ENCODE measurements at places on chromosomes 1 and 21.

DNA sequence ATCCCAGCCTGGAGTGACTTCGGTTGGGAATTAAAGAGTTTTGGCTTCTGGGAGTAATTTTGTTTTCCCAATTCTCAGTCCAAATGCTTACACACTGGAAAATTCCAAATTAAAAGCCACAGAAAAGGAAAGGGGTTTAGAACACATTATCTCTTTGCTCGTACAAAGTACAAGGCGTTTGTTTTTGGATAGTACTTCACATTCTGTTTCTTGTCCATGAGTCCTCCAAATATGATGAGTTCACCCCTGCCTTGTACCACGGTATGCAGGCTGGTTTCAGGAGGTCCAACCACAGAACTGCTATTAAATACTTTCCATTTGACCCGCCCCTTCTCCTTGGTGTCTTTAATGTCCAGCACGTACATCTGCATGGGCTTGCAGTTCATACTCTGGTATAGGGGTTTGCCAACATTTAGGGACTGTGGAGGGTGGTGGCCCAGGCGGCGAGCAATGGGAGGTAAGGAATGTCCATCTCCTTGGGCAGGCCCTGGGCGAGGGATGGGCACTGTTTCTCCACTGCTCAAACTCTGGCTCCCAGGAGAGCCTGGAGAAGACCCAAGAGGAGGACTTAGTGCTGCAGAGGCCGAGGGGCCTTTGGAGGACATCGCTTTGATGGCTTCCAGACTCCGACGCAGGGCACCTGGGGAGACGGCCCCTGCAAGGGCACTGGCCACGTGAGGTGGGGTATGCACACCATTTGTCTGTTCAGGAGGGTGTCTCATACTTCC, 13.7 kb upstream of the CPLANE2 start:
- no peak for DNase-seq

- DNase-seq: no peak
Observed at GRCh38 chr1:31105646-31106045, 40.1 kb upstream of the PUM1 start.

DNA sequence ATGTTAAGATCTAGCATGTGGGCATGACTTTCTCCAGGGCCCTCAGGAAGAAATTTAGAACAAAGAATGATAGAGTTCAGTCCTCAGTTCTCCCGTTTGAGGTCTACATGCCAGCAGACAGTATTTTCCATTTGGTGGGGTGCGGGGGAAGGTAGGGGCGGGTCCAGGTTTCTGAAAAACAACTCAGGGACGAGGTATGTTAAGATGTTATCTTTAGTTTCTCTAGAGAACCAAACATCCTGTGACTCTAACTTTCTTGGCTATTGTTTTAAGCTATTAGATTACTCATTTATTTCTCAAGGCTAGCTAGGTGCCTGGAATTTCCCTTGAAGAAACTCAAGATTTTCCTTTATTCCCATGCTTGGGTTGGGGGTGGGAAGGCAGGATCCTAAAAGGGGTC, 42.3 kb upstream of the SYT14 start:
- DNase-seq: no peak

DNA sequence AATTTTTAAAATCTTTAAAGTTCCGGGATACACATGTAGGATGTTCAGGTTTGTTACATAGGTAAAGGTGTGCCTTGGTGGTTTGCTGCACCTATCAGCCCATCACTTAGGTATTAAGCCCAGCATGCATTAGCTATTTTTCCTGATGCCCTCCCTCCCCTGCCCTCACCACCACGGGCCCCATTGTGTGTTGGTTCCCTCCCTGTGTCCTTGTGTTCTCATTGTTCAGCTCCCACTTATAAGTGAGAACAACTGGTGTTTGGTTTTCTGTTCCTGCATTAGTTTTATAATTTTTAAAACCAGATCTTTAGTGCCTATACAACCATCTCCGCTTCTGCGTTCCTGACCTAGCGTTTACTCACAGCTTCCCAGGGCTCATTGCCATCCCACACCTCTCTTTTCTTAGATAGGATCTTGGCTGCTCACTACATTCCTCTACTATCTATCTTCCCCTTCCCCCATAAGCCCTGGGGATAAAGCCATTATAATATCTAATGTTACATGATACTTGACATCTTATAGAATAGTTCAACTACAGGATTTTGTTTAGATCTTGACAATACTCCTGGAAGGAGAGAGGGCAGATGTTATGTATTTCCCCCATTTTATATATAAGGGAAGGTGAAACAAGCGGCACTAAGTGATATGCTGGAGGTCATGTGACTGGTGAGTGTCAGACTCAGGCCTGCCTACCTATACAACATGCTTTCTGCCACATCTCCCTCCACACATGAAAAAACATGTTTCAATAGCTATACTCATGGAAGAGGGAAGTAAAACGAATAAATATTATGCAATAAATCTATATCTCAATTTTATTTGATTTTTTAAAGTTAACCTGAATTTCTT, 52.3 kb upstream of the DNAJC6 start:
- no peak for DNase-seq

DNA sequence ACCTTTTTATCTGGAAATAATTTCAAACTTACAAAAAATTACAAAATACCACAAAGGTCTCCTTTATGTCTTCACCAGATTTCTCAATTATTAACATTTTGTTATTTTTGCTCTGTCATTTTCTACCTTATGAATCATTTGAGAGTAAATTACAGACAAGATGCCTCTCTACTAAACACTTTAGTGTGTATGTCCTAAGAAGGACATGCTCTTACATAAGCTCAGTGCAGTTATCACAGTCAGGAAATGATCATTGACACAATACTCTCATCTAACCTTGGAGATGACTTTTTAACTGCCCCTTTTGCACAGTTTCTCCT, 378.9 kb upstream of the RUNX1 start:
- DNase-seq: no peak

GRCh38 chr1:15308135-15308534, 61.1 kb downstream of the FHAD1 start:
- no peak for DNase-seq

GRCh38 chr1:177302357-177303044, 131.7 kb downstream of the BRINP2 start:
- no peak for DNase-seq

- no peak for DNase-seq
Observed at GRCh38 chr1:156101880-156102279, 12.6 kb upstream of the LMNA start.

DNA sequence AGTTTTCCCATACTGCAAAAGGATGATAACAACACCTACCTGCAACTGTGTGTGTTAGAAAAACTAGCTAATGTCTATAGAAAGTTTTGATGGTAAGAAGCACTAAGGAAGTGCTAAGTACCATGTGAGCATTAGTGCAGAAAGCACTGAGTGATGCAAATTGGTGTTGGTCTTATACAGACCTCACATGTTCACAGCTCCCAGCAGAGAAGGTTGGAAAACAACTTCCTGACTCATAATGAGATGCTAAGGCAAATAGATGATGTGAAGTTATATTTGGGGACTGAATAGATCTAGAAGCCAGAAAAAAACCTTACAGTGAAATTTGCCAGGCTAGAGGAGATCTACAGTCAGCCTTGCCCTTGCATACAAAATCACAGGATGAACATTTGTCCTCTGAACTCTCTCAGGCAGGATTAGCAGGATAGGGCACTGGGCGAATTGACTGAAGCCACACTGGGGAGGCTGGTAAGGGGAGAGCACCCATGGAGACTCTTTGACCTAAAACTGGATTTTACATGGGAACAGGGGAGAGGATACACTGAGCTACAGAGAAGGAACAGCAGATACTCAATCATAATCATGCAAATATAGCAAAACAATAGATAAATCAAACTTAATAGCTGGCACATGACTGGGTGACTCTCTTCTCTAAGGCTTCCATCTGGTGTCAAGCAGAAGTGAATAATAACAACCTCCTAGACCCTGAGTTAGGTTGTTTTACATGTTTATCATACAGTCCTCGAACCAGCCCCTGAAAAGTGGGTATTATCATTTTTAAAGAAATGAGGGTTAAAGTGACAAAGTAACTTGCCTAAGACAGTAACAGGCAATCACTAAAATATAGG, 61.3 kb downstream of the ASTN1 start:
- DNase-seq: no peak

GRCh38 chr21:34351786-34352241, 12.0 kb upstream of the KCNE2 start:
- peak; percentile 82 for DNase-seq

DNA sequence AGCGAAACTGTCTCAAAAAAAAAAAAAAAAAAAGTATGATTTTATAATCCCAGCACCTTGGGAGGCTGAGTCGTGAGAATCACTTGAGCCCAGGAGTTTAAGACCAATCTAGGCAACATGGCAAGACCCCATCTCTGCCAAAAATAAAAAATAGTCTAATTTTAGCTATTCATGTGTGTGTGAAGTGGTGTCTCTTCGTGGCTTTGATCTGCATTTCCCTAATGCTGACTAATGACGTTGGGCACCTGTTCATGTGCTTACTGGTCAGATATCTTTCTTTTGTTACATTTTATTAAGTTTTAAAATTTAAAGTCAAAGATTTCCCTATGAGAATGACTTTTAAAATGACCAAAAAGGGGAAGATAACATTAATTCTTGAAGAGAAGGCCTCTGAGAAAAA, 31.0 kb downstream of the PSEN2 start:
- no peak for DNase-seq

DNA sequence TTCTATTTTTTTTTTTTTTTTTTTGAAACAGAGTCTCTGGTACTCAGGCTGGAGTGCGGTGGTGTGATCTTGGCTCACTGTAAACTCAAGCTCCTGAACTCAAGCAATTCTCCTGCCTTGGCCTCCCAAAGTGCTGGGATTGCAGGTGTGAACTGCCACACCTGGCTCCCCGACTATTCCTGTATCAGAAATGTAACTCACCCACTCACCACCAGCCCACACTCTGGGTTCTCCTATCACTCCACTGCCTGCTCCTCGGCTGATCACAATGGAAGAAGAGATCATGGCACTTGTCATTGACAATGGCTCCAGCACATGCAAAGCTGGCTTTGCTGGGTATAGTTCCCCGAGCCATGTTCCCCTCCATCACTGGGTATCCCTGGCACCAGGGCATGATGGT, 15.9 kb downstream of the RABIF start:
- DNase-seq: no peak

GRCh38 chr21:31732597-31733550, 956 bp upstream of the SCAF4 start:
- no peak for DNase-seq

GRCh38 chr1:53548031-53548491, 88.9 kb downstream of the DMRTB1 start:
- DNase-seq: no peak

- DNase-seq: no peak
Observed at GRCh38 chr1:80910426-80910825, 890.3 kb upstream of the ADGRL2 start.

DNA sequence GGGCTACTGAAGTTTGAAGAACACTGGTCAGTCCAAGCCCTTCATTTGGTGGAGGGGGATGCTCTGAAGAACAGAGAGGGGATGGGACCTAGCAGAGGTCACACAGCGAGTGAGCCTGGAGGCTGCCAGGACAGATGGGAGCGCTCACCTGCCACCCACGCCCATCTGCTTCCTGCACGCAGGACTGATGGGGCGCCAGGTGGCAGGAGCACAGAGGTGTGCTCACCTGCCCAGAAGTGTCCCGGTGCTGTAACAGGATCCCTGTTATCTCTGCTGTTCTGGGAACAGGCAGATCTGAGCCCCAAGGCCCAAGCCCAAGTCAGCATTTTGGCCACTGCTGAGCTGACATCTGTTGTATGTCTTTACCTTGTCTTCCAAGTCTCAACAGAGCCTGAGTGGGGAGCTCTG, 40.5 kb downstream of the EPHB2 start:
- no peak for DNase-seq

DNA sequence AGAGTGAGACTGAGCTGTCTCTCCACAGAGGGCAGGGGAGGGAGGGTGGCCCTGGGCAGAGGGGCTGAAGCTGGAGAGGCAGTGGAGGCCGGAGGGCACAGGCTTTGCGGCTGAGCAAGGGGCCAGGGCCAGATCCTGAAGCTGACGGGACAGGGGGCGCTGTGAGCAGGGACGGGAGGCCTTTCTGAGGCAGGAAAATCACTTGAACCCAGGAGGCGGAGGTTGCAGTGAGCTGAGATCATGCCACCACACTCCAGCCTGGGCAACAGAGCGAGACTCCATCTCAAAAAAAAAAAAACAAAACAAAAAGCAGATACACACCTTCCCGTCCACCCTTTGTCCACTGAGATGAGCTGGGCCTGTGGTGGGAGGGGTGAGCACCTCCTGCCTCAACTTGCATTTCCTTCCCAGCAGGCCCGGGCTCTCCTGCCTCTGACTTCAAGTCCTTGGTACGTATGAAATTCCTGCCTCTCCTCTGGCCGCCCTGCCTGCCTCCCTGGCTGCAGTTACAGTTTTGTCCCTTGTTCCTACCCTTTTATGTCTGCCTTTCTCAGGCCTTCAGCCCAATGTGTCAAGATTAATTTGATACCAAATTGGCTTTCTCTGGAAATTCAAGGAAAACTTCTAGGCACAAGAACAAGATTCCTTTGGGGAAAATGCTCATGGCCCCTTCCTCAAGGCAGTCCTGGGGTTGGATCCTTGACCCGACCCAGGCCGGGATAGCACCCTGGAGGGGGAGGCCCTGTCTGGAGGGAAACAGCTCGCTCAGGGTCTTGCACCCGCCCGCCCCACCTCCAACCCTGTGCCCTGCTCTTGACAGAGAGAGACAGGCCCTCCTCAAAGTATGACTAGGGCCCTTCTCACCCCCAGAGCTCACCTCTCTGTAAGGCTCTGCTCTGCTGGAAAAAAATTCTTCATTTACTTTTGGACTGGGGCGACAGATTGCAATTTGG, 11.2 kb upstream of the ADAMTSL4 start:
- no peak for DNase-seq

DNA sequence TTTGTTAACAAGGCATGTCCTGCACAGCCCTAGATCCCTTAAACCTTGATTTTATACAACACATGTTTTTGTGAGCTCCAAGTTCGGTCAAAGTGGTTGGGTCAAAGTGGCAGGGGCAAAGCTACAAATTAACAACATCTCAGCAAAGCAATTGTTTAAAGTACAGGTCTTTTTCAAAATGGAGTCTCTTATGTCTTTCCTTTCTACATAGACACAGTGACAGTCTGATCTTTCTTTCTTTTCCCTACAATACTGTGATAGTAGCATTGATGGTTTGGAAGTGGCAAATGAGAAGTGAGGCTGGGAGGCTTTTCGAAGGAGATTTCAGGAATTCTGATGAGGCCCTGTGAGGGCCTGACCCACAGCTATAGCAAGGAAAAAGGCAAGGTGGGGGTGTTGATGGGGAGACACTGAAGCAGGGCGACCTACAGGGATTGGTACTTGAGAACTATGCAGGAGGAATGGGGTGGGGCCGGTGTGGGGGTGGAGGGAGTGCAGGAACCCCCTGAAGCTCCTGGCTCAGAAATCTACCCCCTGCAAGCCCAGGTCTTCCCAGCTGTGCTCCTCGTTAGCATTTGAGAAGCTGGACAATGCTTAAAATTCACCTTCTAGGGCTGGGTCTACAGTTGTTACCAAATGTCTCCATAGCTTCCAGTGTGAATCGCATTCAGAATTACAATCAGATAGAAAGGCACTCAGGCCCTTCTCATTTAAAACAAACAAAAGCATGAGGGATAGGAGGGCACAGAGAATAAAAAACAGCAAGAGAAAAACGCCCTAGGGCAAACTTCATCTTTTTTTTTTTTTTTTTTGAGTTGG, 102.6 kb upstream of the PPM1J start:
- no peak for DNase-seq
